ENCODE measurements at places on chromosomes 13 and 19. TPM values are rescaled to one million over a fixed set of nuclear protein-coding genes. Genes with fewer than 3 reads are reported as not detected.
A peak's percentile ranks its signal among the peaks of the same experiment; 100 is the strongest.

GRCh38 chr13:39483326-39483725 lies 119.7 kb downstream of the LHFPL6 start:
- no peak for DNase-seq

DNA sequence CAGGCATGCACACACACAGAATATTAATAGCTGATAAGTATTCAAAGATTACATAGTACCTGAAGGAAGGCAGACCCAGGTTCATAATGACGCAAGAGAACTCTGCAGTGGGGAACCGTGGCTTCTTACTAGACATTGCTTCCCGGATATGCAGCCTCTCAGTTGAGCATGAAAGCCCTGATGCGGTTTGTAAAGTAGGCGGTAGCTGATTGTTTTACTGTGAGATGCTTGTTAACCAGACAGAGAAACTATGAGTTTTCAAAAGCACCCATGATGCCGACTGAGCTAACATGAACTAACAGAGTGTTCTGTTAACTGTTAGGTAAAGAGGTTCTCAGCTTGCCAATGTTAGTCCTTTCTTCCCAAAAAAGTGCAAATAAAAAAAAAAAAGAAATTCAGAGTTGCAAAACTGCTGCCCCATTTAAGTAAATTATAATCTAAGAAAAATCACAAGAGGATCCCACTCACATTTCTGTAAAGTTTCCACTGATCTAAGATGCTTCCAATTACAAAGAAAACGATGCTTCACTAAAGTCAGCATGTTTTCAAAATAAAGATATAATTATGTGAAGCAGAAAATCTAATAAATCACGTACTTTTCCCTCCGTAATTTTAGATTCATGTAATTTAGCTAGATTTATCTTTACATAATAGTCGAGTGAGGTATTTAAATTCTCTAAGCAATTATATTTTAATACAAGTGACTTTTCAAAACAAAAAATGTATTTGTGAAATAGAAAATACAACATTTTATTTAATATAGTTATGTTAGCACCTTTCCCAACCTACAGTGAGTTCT lies 2.2 kb downstream of the FLT1 start:
- DNase-seq = no peak

GRCh38 chr13:60047918-60048317 lies 115.8 kb downstream of the DIAPH3 start:
- DNase-seq = no peak

ZNF226 gene
- 34.6 TPM for polyA plus RNA-seq

- no peak for DNase-seq
Measured at GRCh38 chr19:3359015-3359918, 7.1 kb upstream of the NFIC start.

GRCh38 chr13:53250272-53250875 lies 221.8 kb downstream of the OLFM4 start:
- DNase-seq = peak; percentile 61

DNA sequence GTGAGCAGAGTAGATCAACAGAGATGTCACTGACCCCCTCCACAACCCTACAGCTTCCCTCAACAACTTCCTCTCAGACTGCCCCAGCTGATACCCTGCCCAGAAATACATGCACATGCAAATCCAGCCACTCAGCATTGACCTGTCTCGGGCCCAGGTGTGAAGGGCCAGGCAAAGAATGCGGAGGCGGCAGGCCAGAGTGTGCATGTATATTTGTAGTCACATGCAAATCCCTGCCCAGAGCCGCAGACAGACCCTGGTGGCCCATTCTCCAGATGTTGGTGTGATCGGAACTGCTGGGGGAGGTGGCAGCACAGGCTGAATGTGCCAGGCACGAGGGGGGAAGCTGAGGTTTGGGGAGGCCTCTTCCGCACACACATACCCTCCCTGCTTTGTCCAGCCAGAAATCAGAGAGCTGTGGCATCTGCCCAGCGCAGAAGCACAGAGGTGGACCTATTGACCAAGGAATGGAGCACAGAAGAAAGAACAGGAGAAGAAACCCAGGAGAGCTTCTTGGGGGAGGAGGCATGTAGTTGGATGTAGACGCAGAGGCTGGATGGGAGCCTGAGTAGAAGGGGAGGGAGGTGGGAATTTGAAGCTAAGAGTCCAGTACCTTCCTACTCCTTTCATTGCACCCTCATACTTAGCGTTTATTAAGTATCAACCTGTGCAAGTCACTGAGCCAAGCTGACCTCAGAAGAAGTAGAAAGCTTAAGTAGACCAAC lies 14.4 kb downstream of the MEF2B start:
- no peak for DNase-seq

DNA sequence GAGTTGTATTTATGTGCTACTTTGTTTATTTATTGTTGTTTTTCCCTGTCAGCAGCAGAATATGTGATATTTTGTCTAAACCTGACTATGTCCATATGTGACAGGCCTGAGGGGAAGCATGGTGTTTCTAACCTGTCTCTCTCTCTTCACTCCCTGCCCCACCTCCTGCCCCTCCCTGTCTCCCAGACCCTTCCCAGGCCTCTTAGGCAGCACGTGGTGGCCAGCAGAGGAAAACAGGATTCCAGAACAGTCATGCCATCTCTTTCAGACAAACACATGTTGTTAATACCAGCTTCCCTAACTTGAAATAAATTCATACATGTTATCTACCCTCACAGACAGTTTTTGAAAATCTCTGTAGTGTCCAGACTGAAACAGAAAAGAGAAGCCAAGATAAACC lies 31.0 kb upstream of the ATP11A start:
- no peak for DNase-seq

DNA sequence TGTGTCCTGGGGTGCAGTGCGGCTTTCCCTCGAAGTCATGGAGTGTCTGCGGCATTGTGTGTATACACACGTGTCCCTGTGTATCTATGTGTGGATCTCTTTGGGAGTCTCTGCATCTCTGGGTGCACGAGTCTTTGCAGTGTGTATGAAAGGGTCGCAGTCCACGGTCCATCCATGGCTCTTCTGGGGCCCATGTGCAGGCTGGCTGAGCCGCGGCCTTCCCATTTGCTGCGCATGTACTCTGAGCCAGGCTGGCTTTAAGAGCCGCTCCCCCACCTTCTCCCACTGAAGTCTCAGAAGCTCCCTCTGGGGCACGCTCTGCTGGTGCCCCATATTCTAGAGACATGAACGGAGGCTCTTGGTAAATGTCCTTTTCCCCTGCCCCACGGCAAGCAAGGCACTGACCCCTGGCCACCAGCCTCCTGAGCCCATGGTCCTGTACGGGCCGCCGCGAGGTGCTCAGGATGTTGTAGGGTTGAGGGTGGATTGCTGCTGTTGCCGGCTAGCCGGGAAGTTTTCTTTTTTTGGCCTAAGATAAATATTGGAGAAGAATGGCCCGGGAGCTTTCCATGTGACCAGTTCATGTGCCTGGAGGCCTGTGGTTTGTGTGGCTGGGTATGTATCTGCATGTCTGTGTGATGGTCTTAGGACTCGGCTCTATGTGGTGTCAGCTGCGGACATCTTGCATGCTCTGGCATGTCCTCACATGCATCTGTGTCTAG lies 31.9 kb downstream of the PAK4 start:
- DNase-seq = no peak

DNA sequence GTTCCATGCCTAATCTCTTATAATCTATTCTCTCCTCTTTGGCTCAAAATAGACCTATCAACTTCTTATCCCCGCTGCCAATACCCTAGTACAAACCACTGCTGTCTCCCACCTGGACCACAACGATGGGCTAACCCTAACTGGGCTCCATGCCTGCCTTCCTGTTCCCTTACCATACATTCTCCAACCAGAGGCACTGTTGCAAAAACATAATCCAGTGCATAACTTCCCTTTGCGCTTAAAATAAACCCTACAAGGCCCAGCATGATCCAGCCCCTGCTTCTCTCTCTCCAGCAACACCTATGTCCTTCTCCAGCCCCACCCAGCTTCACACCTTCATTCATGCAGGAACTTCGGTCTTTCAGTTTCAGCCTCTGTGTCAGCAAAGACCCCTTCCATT lies 27.4 kb upstream of the CEBPA start:
- DNase-seq = no peak

GRCh38 chr19:10422846-10423245 lies 2.5 kb downstream of the PDE4A start:
- no peak for DNase-seq

RFPL4A gene
- not detected for polyA plus RNA-seq

RDH8 gene
- polyA plus RNA-seq = not detected

- DNase-seq = no peak
Measured at GRCh38 chr19:47309038-47309437, 623 bp upstream of the C5AR1 start.

NKPD1 gene
- polyA plus RNA-seq = 0.10 TPM

- DNase-seq = peak; percentile 10
Measured at GRCh38 chr13:81171065-81171647, 830.2 kb upstream of the SPRY2 start.

F2RL3 gene
- polyA plus RNA-seq = 1.1 TPM

- DNase-seq = no peak
Measured at GRCh38 chr19:2653218-2653617, 49.3 kb downstream of the GNG7 start.

- no peak for DNase-seq
Measured at GRCh38 chr13:92054389-92054788, 656.0 kb downstream of the GPC5 start.

All from right lung (tissue), 10 donors.